ENCODE measurements at places on chromosomes 5 and 9.

GRCh38 chr5:65199993-65200675 lies 281.6 kb downstream of the ADAMTS6 start:
- no peak for DNase-seq

DNA sequence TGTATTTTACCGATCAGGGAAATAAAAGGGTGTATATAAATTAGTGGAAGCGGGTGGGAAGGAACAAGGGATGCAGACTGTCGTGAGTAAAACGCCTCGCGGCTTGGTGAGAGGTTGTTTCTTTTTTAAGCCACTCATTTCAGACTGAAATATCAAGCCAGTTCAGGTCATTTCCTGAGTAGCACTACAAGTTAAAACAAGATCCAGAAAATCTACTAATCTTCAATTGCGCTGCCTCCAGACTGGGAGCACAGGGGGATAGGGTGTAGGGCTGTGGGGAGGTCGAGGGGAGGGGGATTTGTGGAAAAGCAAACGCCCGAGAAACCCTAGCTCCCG lies 140.8 kb downstream of the TSSK1B start:
- no peak for DNase-seq

- no peak for DNase-seq
Measured at GRCh38 chr5:22779499-22779898, 73.6 kb downstream of the CDH12 start.

GRCh38 chr9:135277219-135278201 lies 190.0 kb downstream of the OLFM1 start:
- no peak for DNase-seq

DNA sequence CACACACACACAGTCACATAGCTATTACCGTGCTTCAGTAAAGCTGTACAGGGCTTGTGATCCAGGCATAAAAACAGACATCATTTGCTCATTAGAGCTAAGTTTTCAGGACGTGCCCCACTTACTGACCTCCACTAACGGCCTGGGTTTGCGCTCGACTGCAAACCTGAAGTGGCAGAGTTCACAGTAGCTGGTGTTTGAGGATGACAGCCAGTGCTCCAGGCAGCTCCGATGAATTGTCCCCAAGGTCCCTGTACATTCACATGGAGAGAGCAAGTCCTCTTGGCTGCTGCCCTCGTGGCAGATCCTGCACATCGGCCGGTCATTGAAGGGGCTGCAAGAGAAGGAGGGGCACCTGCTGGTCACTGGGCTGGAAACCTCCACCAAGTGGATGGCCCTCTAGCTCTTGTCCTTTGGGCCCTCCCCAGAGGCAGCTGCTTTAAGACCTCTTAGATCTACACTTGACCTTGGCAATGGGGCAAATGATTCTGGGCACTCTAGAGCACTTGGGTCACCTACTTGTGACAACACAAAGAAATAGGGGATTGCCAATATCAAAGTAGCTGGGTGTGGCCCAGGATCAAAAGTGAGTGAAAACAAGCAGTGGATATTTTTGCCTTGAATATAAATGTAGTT lies 115.4 kb downstream of the MARCHF3 start:
- no peak for DNase-seq

GRCh38 chr9:130543368-130543767 lies 36.0 kb upstream of the FUBP3 start:
- no peak for DNase-seq

- DNase-seq = no peak
Measured at GRCh38 chr5:22596404-22596970, 256.7 kb downstream of the CDH12 start.

GRCh38 chr5:175921061-175921730 lies 46.9 kb downstream of the THOC3 start:
- DNase-seq = peak; percentile 9

- no peak for DNase-seq
Measured at GRCh38 chr9:3508521-3509291, 17.1 kb downstream of the RFX3 start.

DNA sequence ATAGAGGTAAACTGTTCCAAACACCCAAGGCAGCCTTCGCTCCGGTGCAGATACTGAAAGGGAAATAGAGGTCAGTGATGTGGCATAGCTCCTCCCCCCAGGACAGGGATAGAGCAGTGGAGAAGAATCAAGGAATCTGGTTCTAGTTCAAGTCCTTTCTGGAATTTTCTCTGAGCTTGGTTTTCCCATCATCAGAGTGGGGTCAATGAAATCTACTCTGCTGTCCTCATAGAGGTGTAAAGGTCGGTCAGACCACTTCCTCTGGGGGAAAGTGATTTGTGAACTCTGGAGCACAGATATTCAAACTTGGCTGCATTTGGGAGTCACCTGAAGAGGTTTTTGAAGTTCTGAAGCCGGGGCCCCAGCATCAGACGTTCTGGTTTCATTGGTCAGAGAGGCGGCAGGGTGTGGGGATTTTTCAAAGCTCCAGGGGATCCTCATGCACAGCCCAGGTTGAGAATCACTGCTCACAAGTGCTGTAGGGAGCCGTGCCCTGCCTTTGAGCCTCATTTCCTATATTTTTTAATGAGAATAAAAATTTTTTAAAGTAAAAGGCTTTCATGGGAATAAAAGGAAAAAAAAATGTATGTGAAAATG lies 105.7 kb upstream of the RAD23B start:
- DNase-seq = no peak

DNA sequence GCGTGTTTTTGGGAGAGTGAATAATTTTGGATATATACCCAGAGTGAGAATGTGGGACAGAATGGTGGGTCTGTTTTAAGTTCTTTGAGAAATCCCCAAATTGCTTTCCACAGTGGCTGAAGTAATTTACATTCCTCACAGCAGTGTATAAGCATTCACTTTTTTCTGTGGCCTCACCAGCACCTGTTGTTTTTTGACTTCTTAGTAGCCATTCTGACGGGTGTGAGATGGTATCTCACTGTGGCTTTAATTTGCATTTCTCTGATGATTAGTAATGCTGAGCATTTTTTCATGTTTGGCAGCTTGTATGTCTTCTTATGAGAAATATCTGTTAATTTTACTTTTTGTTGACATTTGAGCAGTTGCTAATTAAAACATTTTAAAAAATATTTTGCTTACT lies 9.4 kb upstream of the SPATA31D1 start:
- DNase-seq = no peak

GRCh38 chr5:177040814-177041420 lies 18.4 kb downstream of the ZNF346 start:
- DNase-seq = peak; percentile 49

- no peak for DNase-seq
Measured at GRCh38 chr9:131411719-131412681, 18.1 kb downstream of the PRRC2B start.

- DNase-seq = no peak
Measured at GRCh38 chr9:34451135-34451534, 7.2 kb downstream of the FAM219A start.

- no peak for DNase-seq
Measured at GRCh38 chr9:110742741-110743371, 74.3 kb downstream of the MUSK start.

- DNase-seq = no peak
Measured at GRCh38 chr5:111478266-111478665, 34.1 kb downstream of the STARD4 start.

DNA sequence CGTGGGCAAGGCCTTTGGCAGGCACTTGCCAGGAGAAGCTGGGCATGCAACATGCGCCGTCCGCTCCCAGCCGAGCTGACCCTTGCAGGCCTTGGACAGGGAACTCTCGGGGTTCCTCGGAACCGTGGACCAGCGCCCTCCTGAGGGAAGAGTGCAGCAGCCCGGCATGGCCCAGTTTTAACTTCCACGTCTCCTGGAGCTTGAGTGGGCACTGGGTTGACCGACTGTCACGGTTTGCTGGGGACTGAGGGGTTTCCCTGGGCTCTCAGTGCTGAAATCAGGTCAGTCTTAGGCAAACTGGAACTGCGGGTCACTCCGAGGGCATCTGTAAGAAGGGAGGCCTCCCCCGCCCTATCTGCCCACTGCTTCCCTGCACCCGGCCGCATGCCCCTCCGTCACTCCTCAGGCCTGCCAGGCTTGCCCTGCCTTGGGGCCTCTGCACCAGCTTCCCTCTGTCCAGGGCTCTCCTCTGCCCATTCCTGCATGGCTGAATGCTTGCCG lies 87.0 kb upstream of the PHYKPL start:
- DNase-seq = no peak

GRCh38 chr5:176361437-176362232 lies at the start of gene KIAA1191:
KIAA1191 (minus strand) TSS chr5:176361764; CDS start chr5:176359508, 2,256 bp downstream.
- peak; percentile 92 for DNase-seq

DNA sequence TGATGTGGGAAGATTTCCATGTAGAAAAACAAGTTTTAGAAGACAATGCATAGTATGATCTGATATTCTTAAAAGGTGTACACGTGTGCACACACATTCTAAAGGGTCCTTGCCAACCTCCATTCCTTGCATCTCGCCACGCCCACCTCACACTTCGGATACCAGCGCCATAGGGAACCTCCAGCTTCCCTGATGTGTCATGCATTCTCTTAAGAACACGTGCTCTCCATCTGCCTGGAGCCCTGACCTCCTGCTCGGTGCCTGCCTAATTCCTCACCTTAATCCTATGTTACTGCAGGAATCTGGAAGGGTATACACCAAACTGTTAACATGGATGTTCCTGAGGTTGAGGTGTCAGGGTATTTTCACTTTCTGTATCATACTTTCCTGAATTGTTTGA lies 63.1 kb downstream of the PTCD2 start:
- DNase-seq = no peak

DNA sequence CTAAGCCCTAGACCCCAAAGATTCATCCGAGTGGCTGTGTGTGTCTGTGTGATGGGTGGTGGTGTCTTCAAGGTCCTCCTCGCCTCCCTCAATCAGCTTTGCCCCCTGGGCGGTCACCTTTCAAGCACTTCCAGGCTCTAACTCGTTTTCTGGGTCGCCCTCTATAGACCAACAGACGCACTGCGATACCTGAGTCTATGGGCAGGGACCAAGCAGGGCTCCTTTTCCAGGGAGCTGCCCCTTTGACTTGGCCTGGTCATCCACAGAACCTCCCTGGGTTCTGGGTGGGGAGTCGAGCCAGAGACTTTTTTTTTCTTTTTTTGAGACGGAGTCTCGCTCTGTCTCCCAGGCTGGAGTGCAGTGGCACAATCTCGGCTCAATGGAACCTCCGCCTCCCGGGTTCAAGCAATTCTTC lies 1.1 kb downstream of the SLC27A4 start:
- peak; percentile 85 for DNase-seq

- no peak for DNase-seq
Measured at GRCh38 chr5:1883925-1884677, 1.4 kb upstream of the IRX4 start.

DNA sequence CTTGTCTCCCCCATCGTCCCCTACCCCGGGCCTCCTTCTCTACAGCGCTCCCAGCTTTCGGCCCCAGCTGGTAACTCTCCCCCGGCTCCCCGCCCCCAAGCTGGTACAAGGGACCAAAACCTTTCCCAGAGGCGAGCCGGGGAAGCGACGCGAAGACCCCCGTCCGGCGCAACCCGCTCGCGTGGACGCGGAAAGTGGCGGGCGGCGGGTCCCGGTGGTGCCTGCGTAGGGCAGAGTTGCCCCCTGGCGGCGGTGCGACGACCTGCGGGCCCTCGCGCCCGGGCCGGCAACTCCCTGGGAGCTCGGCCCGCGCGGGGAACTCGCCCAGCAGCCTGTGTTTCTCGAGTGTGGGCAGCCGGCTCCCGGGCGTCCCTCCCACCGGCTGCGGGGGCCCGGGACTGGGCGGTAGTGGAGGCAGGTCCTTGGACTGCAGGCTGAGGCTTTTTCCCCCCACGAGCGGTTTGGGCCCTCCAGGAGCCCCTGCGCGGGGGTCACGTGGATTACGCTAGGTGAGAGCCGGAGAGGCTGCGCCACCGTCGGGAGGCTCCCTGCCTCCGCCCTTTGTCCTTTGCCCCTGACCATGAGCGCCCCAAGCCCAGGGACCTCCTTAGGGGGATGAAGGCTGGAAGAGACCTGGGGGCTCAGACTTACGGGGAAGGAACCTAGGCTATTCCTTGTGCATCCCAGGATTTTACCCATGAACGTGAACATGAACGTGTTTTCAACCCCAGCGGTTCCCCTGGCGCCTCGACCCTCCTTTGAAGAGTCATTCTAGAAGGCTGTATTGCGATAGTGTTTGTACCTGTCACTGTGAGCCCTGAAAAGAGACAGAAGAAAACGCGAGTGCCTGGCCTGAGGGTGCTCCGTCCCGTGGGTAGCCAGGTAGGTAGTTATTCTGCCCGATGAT lies 2.9 kb upstream of the FOXD1 start:
- peak; percentile 86 for DNase-seq

DNA sequence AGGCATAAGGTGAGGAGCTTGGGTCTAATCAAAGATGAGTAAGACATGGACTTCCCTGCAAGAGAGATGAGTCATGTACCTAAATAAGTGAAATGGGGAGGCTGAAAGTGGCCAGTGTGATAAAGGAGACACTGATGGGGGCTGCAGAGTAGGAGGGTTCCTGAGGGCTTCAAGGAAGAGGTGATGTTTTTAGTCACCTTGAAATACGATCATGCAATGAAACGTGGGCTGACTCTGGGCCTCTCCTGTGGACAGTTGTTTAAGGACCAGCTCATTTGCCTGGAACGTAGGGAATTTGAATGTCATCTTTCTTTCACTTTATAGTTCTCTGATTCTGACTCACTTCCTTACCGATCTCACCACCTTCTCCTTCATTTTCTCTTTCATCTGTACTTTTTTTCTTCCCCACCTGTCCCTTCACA lies 49.6 kb upstream of the CPLX2 start:
- no peak for DNase-seq

DNA sequence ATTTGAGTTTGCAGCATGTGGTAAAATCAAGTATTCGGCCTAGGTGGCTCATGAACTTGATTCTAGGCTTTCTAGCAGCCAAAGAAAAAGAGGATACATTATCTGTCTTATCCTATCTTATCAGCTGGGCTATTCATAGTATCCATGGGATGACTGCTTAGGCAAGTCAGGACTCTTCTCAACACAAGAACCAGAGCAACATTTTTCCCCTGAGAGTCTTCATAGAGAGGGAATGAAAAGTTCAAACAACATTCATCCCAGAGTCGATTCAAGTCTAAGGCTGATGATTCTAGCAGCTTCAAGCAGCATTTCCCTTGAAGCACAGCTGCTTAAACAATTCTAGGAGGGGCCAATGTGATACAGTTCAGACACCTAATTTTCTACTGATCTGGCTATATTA lies 3.0 kb downstream of the S100Z start:
- DNase-seq = no peak

- no peak for DNase-seq
Measured at GRCh38 chr9:129889122-129889940, 54.1 kb downstream of the USP20 start.

DNA sequence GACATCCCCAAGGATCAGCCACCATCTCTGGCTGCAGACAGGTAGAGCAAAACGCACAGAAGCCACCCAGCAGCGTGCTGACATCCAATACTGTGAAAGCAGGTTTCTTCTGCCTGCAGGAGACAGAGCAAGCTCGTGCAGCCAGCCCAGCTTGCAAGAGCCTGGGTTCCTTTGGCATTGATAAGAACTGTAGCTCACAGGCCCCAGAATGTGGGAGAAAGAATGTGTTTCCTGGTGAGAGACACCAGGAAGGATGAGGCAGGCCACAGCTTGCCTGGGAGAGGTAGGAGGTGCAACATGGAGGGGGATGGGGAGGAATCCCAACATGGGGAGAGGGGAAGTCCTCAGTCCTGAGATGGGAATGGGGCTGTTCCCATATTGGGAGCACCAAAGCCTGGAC lies 34.0 kb upstream of the ARAP3 start:
- no peak for DNase-seq

- DNase-seq = no peak
Measured at GRCh38 chr5:133508845-133509741, 103.2 kb downstream of the FSTL4 start.

GRCh38 chr5:24823625-24824024 lies 178.8 kb upstream of the CDH10 start:
- DNase-seq = no peak

Measured in D341Med (cell line).